ENCODE measurements at places on chromosomes 11 and 22. TPM values are rescaled to one million over a fixed set of nuclear protein-coding genes. Genes with fewer than 3 reads are reported as not detected.

DNA sequence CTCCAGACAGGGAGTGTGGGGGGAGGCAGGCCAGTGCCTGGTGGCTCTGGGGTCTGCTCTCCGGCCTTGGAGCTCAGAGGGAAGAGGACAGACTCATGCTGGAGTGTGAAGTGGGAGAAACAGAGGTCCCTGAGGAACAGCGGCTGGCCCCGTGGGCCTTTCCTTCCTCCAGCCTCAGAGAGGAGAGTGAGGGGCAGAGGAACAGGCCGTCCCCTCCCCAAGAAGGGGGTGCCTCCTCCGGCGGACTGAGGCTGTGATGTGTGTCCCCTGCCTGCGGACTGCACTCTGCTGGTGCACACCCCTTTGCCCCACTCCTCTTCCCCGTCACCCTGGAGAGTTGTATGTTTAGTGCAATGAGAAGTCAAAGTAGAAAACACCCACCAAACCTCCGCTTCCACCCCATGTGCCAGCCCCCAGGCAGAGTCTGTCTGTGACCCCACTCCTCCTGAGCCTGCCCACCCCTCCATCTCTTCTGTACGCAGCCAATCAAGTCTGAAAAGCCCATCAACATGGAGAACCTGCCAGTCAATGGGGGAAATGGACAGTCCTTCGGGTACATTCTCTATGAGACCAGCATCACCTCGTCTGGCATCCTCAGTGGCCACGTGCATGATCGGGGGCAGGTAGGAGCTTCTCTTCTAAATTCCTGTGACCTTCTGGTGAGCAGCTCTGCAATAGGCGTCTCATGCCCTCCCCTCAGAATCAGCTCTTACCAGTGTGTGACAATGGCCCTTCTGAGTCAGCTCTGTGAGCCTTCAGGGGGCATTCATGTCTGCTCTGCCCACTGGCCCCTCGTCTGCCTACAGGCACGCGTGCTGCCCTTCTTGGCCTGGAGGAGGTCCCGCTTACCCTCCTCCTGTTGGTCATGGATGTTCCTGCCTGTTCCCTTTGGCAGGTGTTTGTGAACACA is 39.0 kb downstream of the GLB1L2 start:
- DNase-seq = no peak
- no peaks in the 10 kb centered on the region for H3K4me1 ChIP-seq
- H3K27ac ChIP-seq = no peak overlapping the region
- no peaks in the 10 kb centered on the region for H3K36me3 ChIP-seq

DNA sequence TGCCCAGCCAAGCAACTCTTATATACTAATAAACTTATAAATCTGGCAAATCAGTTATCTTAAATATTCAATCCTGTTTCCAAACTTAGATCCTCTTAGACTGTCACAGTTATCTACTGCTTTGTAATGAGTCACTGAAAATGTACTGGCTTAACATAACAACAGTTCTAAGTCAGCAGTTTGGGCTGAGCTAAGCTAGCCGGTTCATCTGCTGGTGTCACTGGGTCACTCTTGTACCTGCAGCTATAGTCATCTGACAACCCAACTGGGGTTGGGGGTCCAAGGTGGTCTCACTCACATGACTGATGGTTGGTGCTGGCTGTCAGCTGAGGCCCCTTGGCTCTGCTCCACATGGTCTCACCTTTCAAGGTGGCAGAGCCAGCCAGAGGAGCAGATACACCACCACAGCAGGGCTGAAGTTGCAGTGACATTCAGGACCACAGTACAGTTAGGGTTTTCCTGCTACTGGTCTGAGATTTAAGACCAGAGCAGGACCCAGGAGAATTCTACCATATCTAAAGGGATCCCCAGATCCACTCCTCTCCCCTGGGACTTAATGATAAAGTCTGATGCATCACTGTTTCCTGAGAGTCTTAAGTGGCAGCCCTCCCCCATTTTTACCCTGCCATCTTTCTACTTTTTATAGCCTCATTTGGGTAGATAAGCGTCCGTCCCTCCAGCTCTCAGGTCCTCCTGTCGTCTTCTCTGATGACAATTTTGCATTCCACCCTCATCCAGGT is 7.9 kb upstream of the MACROD1 start:
- no peak overlapping the region for H3K4me3 ChIP-seq
- no peaks in the 10 kb centered on the region for H3K27me3 ChIP-seq
- DNase-seq = no peak
- peaks cover 17% of the 10 kb centered on the region for H3K4me1 ChIP-seq
- no peak overlapping the region for H3K27ac ChIP-seq

The CASP12 gene
- 0.31 TPM for total RNA-seq

- no peaks in the 10 kb centered on the region for H3K36me3 ChIP-seq
- H3K27me3 ChIP-seq = peaks cover 12% of the 10 kb centered on the region
Observed at GRCh38 chr11:102007567-102008437, 39.4 kb upstream of the CFAP300 start.

The RFPL3 gene
- total RNA-seq = not detected

GRCh38 chr11:67632175-67632981 is 2.6 kb upstream of the NUDT8 start:
- H3K4me3 ChIP-seq = no peak overlapping the region
- H3K27me3 ChIP-seq = no peaks in the 10 kb centered on the region
- no peak for DNase-seq
- no peak overlapping the region for H3K27ac ChIP-seq
- peaks cover 18% of the 10 kb centered on the region for H3K4me1 ChIP-seq
- H3K36me3 ChIP-seq = no peaks in the 10 kb centered on the region

The RBMXL2 gene
- not detected for total RNA-seq

- no peak for DNase-seq
- H3K4me1 ChIP-seq = peaks cover 23% of the 10 kb centered on the region
- H3K4me3 ChIP-seq = no peak overlapping the region
- H3K27me3 ChIP-seq = peaks cover 5% of the 10 kb centered on the region
Observed at GRCh38 chr22:25051073-25051472, 98.6 kb downstream of the KIAA1671 start.

The CFL1 gene
- 477 TPM for total RNA-seq

DNA sequence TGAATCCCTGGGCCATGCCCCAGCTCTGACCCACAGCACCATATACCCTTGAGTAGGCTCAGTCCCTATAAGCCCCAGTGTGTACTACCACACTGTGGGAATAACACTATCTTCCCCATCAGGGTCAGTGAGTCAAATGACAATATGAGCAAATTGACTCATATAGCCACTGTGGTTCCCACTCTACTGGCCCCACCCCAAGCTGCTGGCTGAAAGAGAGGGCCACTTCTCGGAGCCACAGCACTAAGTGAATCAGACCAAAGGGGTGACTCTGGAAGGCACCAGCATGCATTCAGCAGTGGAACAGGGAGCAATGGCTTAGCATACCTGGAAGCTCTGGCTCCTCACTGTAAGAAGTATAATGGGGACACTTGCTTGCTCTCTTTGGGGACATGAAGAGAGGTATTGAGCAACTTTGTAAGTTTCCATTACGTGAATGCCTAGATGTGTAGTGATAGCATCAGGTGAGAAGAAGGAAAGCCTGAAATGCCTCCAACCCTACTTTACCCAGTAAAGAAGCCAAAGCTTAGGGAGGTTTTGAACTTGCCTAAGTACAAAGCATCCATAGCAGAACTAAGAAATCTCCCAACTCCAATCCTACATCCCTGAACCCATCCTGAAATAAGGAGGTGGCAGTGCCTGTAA is 13.5 kb downstream of the CD59 start:
- peak overlapping the region; percentile 89 for H3K27ac ChIP-seq
- DNase-seq = peak; percentile 78
- peak overlapping the region; percentile 81 for H3K4me3 ChIP-seq

- peaks cover 28% of the 10 kb centered on the region for H3K4me1 ChIP-seq
- no peaks in the 10 kb centered on the region for H3K27me3 ChIP-seq
- no peak overlapping the region for H3K27ac ChIP-seq
- no peak for DNase-seq
Observed at GRCh38 chr22:35681454-35682052, 33.3 kb downstream of the APOL6 start.

DNA sequence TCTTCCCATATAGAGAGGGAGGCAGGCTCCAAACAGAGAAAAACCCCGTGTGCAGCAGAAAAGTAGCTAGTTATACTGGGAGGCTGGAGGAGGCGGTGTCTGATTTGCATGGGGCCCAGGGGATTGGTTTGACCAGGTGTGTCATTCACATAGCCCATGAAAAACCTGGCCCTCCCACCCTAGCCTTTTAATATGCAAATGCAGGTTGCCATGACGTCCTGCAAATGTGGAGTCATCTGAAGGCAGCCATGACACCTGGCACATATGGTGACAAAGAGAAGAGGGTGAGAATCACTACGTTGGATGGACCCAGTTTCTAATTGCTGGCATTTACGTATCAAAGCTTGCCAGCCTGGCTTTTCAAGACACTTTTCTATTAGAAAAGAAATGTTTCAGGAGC is 57.8 kb downstream of the FAM181B start:
- H3K4me3 ChIP-seq = no peak overlapping the region
- no peaks in the 10 kb centered on the region for H3K4me1 ChIP-seq
- H3K27ac ChIP-seq = no peak overlapping the region
- H3K27me3 ChIP-seq = peaks cover 7% of the 10 kb centered on the region
- DNase-seq = no peak
- no peaks in the 10 kb centered on the region for H3K36me3 ChIP-seq

DNA sequence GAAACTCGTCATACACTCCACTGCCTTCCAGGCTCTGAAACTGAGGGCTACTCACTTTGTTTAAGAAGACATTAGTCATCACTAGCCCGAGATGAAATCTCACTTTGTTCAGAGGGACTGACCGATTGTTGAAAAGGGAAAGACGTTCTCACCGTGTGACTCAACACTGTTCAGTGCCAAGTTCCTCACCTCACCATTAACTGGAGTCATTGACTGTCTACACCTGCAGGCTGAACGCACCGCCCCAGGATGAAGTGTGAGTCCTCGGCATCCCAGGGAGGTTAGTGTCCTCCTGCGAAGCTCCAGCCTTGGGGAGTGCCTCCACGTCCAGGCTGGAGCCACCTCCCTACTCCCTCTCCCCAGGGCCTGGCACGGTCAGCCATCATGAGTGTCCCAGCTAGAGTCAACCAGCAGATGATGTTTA is 30.4 kb downstream of the FADD start:
- H3K27me3 ChIP-seq = no peaks in the 10 kb centered on the region
- H3K36me3 ChIP-seq = no peaks in the 10 kb centered on the region
- no peak overlapping the region for H3K27ac ChIP-seq
- H3K4me3 ChIP-seq = no peak overlapping the region

DNA sequence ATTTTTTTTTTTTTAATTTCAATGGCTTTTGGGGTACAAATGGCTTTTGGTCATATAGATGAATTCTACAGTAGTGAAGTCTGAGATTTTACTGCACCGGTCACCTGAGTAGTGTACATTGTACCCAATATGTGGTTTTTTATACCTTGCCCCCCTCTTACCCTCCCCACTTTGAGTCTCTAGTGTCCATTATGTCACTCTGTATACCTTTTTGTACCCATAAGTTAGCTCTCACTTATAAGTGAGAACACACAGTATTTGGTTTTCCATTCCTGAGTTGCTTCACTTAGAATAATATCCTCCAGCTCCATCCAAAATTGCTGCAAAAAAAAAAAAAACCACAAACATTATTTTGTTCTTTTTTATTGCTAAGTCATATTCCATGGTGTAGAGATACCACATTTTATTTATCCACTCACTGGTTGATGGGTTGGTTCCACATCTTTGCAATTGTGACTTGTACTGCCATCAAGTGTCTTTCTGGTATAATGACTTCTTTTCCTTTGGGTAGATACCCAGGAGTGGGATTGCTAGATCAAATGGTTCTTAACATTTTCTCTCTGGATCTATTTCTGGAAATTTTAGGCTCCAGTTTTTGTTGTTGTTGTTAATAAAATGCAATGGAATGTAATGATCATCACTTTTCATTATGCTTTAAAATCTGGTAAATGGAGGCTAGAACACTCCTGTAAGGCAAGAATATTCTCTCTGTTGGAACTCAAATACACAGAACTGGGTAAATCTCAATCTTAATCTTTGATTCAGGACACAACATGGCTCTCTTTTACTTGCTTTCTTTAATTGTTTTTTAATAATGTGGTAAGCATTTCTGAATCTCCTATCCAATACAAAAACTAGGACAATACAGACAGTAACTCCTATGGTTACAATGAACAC is 10.3 kb downstream of the NEAT1 start:
- H3K4me1 ChIP-seq = peaks cover 94% of the 10 kb centered on the region
- H3K27ac ChIP-seq = peak overlapping the region; percentile 86
- H3K4me3 ChIP-seq = peak overlapping the region; percentile 55
- H3K27me3 ChIP-seq = no peaks in the 10 kb centered on the region
- peaks cover 67% of the 10 kb centered on the region for H3K36me3 ChIP-seq

DNA sequence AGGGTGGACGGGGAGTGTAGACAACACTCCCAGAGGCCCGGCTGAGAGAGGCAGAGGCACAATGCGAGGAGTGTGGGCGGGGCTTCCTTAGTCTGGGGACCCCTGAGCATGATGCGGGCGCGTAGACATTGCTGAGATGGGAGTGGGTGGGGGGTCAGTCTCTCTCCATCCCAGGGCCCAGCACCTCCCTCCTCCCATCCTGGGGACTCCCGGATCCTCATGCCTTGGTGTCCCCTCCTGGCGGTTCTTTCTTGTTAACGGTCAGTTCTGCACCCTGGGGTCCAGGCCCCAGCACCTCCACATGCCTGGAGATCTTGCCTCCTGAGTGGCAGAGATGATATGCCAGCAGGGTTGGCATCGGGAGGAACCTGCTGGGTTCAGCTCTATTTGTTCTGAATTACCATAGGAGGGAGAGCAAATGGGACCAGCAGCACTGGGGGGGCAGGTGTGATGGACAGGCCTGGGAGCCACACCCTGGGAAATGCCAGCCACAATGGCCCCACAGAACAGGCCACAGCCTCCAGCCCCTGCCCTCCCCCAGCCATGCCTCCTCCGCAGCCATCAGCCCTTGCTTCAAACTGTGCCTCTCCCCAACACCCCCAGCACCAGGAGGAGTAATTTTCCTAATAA is 55.7 kb downstream of the RTL6 start:
- no peak overlapping the region for H3K27ac ChIP-seq
- no peak for DNase-seq
- no peak overlapping the region for H3K4me3 ChIP-seq

DNA sequence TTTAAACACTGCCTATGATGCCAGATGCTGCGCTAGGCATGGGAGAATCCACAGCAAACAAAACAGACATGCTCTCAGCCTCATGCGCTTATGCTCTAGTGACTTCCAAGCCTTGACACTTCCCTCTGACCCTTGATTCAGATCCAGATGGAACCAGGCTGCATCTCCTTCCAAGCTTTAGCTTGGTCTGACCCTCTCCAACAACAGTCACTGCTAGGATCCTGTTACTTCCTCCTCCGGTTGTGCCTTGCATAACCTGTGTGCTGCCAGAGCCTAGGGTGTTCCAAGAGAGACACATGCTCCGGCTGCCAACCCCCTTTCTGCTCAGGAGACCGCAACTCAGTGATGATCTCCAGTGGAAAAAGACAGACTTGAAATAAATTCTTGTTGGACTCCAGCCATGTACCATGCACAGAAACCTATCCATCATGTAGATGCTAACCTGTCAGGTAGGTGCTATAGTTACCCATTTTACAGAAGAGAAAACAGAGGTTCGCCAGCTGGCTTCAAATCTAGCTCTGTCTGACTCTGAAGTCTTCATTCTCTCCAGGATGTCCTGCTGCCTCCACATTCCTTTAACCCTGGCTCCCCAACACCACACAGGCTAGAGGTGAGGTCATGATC is 136.3 kb upstream of the TEAD1 start:
- H3K36me3 ChIP-seq = no peaks in the 10 kb centered on the region
- DNase-seq = no peak
- peaks cover 16% of the 10 kb centered on the region for H3K27me3 ChIP-seq
- H3K27ac ChIP-seq = no peak overlapping the region
- H3K4me3 ChIP-seq = no peak overlapping the region

The CRYAB gene
- not detected for total RNA-seq

The NLRP14 gene
- total RNA-seq = not detected

- H3K4me3 ChIP-seq = peak overlapping the region; percentile 92
- no peaks in the 10 kb centered on the region for H3K27me3 ChIP-seq
- peaks cover 4% of the 10 kb centered on the region for H3K36me3 ChIP-seq
- H3K27ac ChIP-seq = peak overlapping the region; percentile 64
- H3K4me1 ChIP-seq = peaks cover 79% of the 10 kb centered on the region
Observed at GRCh38 chr22:23184100-23184763, 3.9 kb downstream of the BCR start.
